Liver (tissue), 10 donors: ENCODE measurements at places on chromosomes 12 and 14.

DNA sequence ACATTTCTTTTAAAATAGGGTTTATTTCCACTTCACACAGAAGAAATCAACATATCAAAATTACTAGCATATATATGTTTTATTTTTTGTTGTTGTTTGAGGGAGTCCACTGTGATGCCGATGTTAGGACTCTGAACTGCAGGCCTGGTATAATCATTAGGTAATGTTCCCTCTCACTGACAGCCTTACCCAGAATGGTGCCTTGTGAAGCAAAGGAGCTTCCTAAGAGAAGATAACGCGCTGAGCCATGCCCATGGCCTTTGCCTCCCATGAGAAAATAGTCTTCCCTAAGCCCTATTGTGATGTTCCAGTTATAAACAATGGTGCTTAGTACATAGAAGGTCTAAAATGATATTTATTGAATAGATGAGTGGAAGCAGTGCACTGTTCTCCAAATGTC, 12.0 kb downstream of the GNG2 start:
- no peak for DNase-seq

- DNase-seq, result no peak
These were observed 19.8 kb downstream of the SLC16A7 start for GRCh38 chr12:59615392-59616165.

DNA sequence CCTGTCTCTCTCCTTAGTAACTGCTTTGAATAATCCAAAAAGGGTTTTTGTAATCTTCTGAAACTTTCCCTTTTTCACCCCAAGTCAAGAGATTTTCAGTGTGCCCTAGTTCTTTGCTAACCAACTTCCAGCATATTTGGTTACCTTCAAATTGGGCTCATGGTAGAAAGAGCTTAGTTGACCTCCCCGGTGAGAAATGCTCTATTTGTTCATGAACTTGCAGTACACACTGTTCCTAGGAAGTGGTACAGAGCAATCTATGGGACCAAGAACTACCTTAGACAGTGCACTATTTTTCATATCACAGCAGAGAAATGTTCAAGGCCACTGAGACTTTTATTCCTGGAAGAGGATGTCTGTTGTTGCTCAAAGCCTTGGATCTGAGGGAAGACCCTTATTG, 1.7 kb downstream of the USP5 start:
- no peak for DNase-seq

DNA sequence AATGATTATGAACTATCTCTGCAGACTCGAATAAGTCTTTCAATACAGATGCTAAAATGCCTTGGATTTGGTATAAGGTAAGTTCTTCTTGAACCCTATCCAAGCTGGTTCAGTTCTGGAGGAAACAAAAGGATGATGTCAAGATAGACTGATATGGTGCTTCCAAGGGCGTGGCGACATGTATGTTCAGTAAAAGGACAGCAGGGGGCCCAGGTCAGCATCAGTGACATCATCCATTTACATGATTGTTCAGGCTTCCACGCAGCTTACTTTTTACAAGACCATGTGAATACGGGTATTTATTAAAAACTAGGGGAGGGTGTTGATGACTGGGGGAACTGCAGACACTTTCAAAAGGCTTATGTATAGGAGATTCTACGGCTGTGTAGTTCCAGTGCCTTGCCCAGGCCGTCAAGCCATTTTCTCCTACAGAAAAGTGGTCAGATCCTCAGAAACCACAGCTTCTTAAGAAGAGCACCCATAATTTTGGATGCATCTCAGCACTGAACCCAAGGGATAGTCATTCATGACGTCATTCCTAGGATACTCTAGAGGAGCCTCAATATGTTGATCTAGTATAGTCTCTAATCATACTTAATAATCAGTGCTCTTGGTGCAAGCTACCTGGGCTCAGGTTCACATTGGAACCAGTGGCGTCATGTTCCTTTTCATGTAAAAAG, 527.7 kb downstream of the FUT8 start:
- DNase-seq, result no peak

DNA sequence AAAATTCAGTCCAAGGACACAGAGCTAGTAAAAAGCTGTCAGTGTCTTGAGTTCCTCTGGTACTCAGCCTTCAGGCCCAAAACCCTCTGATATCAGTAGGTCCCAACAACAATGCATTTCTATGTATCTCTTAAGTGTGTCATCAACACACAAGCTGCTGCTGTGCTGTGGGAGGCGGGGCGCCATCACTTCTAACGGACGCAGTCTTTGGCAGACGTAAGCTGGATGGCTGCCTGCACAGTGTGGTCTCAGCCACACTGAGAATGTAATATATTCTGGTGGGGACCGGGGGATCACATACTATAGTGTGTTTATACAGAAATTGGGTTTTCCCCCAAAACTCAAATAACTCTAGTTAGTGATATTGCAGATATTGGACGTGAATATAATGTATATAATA, 123.9 kb downstream of the SUDS3 start:
- no peak for DNase-seq

DNA sequence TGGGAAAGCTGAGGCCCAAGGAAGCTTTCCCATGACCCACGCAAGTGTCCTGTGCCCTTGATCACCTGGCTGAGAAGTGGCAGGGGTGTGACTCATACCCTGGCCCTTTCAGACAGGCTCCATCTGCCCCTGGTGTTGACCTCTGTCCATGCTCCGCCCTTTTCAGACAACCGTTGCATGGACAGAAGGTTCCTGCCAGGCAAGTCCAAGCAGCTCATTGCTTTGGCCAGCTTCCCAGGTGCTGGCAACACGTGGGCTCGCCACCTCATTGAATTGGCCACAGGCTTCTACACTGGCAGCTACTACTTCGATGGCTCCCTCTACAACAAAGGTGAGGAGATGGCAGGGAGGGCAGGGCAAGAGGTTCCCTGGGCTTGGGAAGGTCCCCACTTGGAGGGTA, 103.5 kb downstream of the WSCD2 start:
- DNase-seq, result no peak

DNA sequence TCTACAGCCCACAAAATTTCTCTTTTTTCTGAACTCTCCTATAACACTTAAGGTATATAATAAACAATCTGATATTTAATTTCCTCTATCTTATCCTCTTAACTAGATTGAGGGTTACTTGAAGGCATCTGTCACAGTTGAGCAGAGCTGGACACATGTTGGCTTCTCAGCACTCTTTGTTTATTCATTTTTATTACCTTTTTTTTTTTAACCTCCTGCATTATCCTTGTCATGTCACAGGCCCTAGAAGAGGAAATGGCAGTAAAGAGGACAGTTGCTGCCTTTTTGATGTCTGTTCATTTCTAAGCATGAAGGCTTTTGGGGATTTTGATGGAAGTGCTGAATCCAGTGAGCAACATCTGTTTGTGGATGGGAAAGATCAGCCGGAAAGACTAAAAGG, 32.5 kb upstream of the EVL start:
- no peak for DNase-seq

- DNase-seq, result no peak
These were observed 15.4 kb downstream of the BHLHE41 start for GRCh38 chr12:26109343-26109881.

GRCh38 chr12:68623059-68623458, 12.4 kb downstream of the RAP1B start:
- no peak for DNase-seq

DNA sequence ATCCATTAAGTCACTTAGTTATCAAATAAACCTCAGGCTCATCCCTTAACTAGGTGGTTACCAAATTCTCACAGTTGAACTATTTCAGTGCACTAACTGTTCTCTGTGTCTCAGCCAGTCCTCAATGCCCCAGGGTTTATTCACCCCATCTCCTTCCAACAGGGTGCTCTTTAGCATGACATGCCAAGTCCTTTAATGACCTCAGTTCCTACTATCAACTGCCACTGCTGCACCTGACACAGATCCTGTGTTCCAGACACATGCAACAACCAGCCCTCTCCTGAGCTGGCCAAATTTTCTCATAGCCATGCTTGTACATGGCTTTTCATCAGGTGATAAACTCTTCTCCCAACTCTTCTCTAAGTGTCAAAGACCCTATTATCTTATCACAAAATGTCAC, 80.0 kb downstream of the ATXN2 start:
- DNase-seq, result no peak

- no peak for DNase-seq
These were observed 61.7 kb downstream of the DGLUCY start for GRCh38 chr14:91175291-91176201.

- no peak for DNase-seq
These were observed 40.2 kb downstream of the MYF5 start for GRCh38 chr12:80756875-80757274.

- DNase-seq, result no peak
These were observed 169.6 kb downstream of the C12orf42 start for GRCh38 chr12:103326190-103326589.

DNA sequence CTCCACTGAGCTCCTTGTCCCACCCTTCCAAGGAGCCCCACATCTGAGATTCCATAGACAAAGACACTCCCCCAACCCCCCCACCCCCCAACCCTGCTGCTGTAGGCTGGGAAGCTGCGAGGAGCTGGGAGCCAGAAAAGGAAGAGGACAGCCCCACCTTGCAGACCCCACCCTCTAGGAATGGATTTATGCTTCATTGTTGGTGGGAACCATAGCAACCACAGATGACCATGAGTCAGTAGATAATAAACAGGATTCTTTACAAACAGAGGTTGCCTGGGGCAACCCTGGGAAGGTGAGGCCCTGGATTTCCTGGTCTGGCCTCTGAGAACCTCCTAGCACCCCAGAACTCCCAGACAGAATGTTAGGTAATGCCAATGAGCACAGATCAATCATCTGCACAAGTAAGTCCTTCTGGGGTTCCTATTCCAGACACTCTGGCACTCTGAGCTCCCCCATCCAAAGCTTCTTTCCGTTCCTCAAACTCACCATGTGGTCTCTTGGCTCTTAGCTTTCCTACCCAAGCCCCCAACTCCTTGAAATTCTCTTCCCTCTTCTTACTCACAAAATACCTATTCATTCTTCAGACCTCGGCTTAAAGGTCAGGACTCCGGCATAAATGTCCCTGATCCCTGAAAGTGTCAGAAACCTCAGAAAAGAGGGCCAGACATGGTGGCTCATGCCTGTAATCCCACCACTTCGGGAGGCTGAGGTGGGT, 15.2 kb upstream of the PLEKHG6 start:
- DNase-seq, result no peak

- DNase-seq, result no peak
These were observed 46.7 kb downstream of the GXYLT1 start for GRCh38 chr12:42097971-42098370.

DNA sequence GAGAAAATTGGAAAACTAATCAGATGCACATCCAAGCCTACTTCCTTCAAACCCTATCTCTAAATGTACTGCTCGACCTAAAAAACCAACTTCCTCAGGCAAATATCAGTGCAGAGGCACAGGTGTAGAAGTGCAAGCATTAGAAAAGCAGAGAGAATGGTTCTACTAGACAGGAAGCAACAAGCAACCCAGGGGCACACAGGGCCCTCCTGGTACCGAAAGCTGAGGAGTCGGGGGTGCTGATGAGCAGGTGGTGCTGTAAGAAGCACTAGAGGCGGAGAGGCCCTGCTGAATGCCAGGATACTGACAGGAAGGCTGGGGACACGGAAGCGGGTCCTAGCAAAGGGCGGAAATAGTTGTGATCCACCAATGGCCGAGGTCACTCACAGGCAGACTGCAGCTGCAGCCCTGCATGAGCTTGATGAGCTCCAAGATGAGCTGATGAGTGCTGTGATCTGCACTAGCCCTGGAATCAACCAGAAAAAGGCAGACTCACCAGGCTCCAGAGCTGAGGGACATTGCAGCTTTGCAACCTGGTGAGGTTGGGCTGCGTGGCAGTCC, 85.9 kb downstream of the TTC7B start:
- no peak for DNase-seq

GRCh38 chr12:124556074-124556466, 11.3 kb downstream of the NCOR2 start:
- no peak for DNase-seq

DNA sequence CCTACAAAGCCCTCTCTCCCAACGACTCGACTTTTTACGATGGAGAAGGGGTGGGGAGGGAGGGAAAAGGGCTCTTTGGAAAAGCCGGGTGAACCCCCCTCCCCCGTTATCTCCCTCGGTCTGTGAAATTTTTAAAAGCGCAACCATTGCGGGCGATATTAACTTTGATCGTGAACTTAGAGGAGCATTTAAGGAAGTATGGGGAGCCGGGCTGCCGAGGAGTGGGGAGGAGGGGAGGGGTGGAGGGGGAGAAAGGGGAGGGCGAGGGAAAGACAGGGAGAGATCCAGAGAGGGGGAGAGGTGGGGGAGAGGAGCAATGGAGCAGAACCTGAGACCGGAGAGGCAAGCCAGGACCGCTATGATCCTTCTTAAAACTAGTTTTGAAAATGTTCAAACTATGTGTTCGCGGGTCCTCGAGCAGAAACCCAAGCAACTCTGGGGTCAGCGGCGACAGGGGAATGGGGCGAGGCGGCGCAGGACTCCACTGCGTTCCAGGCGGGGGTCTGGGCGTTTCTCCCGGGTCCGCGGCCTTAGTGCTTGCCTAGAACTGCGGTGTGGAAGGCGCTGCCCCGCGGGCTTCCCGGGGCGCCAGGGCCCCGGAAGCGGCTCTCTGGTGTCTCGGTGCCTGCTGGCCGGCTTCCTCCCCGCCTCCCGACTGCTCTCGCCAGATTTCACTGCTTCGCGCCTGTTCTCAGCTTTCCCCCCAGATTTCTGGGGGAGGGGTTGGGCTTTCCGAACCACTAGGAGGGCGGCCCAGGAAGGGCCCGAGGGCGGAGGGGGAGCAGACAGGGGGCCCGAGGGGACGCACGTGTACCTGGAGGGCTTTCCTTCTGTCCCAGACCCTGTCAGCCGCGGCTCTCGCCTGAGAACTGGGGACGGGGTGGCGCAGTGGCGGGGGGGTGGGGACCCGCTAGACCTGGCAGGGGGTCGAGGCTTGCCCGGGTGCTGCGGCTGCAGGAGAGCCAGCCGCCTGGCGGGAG, at the start of gene HOTAIR:
Gene HOTAIR (minus strand): TSS at position 871 of the 980 bp plus-strand sequence.
- no peak for DNase-seq

DNA sequence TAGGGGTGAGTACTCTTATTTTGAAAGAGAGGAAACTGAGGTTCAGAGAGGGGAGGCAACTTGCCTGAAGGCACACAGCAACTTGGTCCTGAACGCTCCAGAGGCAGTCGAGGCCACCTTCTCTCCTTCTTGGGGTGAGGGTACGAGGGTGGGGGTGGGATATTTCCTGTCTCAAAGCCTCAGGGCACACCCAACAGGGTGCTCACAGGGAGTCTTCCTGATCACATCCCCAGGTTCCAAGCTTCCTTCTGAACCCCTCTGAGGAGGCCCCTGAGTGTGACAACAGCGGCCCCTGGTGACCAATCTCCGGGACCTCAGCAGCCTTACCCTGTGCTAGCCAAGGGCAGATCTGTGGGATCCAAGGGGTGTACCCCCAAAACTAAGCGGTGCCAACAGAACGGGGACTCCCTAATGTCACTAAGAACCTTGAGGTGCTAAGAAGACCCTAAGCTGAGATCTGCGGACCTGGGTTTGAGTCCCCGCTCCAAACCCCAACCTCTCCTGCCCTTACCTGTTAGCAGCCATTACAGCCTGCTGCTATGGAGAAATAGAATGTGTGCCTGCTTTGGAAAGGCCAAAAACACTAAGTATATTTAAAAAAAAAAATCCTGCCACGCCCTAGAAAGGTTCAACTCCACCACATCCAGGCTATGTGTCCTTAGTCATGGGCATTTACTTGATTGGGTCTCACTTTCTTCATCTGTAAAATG, 57.9 kb downstream of the TRPV4 start:
- DNase-seq, result peak; percentile 84

- no peak for DNase-seq
These were observed at the start of gene NINJ2 for GRCh38 chr12:663293-663871. TSS of gene NINJ2 (minus strand) at chr12:663445. CDS start at chr12:663360, 85 bp downstream.

GRCh38 chr12:49552014-49552413, 13.2 kb downstream of the KCNH3 start:
- DNase-seq, result no peak
